Lower lobe of right lung (tissue), 2 donors: ENCODE measurements at places on chromosomes 3 and 15. TPM values are rescaled to one million over a fixed set of nuclear protein-coding genes. Genes with fewer than 3 reads are reported as not detected.

CCNB2 gene
- 2.0 TPM for total RNA-seq

DNA sequence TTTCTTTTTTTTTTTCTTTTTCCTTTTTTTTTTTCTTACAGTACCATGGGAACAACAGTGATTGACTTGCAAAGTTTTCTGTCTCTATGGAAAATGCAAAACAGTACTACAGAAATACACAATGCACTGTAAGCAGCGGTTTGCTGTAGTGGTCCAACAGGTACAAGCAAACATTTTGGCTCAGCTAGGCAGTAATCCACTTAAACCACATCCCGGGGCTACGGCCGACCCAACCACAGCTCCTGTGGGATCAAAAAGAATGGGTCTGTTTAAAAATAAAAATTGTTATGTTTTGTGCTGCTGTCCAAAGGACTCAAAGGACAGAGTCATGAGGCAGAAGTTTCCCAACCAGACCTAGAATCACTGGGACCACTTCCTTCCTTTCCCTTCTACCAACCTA is 667.1 kb upstream of the ADAMTS9 start:
- no peak for DNase-seq

GRCh38 chr3:114128231-114128630 is 50.6 kb downstream of the DRD3 start:
- DNase-seq, result no peak

DNA sequence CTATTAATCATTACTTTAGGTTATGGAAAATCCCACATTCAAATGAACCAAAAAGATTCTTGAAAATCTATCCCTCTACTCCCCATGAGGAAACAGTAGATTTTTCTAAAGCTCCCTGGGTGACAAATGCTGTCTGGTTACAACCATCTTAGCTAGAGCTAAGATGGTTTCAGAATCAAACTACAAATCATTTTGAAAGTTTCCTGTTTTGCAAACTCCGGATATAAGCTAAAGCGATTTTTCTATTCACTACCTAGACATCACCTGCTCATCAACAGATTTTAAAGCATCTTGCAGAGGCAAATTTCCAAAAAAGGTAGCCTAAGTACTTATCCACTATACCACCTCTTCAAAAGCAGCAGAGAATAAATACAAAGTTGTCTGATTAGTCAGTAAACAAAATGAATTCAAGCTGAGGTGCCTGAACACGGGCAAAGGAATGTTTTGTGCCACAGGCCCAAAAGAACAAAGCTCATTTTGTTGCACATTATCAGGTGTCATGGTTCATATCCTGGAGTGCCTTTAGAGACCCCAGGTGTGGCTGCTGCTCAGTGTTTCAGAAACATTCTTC is 204.9 kb downstream of the TNIK start:
- DNase-seq, result no peak

DNA sequence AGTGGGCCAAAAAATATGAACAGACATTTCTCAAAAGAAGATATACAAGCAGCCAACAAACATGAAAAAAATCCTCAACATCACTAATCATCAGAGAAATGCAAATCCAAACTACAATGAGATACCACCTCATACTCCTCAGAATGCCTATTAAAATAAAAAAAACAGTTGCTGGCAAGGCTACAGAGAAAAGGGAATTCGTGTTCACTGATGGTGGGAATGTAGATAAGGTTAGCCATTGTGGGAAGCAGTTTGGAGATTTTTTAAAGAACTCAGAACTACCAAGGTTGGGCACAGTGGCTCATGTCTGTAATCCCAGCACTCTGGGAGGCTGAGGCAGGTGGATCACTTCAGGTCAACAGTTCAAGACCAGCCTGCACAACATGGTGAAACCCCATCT is 27.8 kb upstream of the C15orf40 start:
- no peak for DNase-seq
